ENCODE measurements at places on chromosomes 12 and 14. TPM values are rescaled to one million over a fixed set of nuclear protein-coding genes. Genes with fewer than 3 reads are reported as not detected.

The PTGER2 gene
- total RNA-seq = not detected

The TC2N gene
- 1.0 TPM for total RNA-seq

The DIP2B gene
- 22.5 TPM for total RNA-seq

The CCDC177 gene
- total RNA-seq = not detected

The LLPH gene
- total RNA-seq = 18.6 TPM

The NR1H4 gene
- total RNA-seq = not detected

The TEX52 gene
- not detected for total RNA-seq

The SINHCAF gene
- total RNA-seq = 76.1 TPM

The KRT1 gene
- not detected for total RNA-seq
